ENCODE measurements at places on chromosomes 13 and 19.
A peak's percentile ranks its signal among the peaks of the same experiment; 100 is the strongest.

DNA sequence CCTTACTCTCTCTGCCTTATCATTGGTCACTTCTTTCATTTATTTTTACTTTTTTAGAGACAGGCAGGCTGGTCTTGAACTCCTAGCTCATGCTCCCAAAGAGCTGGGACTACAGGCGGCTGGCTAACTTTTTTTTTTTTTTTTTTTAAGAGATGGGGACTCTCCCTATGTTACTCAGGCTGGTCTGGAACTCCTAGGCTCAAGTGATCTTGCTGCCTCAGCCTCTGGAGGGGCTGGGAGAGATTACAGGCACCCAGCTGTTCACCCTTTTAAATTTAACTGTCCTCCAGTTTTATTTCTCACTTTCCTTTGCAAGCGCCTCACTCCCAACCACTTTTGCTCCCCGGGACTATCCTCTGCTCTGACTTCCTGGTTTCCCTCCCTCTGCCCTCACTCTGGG, 5.6 kb upstream of the CLDN10 start:
- no peak for DNase-seq

DNA sequence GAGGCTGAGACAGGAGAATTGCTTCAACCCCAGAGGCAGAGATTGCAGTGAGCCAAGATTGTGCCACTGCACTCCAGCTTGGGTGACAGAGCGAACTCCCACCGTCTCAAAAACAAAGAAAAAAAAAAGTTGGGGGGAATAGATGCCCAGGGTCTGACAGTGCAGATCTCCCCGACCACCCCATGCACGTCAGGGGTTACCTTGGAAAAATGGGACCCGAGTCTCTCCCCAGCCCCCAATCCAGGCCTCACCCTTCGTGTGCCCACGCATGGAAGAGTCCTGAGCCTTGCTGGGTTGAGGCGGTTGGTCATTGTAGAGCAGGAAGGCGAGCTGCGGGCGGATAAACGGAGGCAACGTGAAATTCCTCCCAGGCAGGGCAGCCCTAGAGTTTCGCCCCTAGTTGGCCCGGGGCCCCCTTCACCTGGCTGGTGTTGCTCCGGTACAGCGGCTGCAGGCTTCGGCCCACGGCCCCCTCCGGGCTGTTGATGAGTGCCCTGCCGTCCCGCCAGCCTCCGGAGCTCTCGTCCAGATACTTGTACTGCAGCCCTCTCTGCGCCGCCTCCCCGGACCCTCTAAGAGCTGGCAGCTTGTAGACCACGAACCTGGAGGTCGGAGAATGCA, 588 bp downstream of the DNASE2 start:
- no peak for DNase-seq

DNA sequence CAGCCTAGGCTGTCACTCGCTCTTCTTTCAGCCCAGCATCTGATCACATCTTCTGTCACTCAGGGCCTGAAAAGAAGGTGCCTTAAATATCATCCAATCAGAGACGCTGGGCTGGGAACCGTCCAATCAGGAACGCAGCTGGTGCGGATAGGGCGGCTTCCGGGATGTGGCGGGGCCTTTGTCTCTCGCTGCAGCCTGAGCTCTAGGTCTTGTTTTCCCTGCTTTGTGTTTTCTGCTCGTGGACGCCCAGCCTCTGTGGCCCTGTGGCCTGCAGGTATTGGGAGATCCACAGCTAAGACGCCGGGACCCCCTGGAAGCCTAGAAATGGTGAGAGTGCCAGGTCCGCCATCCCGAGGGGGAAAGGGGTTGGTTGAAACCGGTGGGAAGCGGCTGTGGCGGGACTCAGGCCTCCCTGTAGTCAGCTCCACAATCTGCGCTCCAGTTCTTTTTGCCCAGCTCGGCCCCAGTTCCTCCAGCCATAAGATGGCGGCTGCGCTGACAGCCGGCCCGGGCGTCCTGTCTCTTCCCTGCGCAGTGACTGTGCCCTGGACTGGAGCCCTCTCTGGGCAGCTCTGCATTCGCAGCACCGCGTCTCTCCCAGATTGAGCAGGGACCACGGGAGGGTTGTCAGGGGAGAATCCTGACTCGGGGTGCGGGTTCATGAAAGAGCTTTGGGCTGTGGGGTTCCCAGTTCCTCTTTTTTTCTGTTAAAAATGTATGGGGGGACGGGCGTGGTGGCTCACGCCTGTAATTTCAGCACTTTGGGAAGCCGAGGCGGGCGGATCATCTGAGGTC, at the start of gene ZNF85:
Gene ZNF85 (plus strand): TSS at position 175 of the 795 bp plus-strand sequence. CDS start 150 bp downstream, at position 325.
- peak; percentile 29 for DNase-seq

- DNase-seq, result no peak
These were observed 14.5 kb downstream of the ZNF708 start for GRCh38 chr19:21314676-21315075.

DNA sequence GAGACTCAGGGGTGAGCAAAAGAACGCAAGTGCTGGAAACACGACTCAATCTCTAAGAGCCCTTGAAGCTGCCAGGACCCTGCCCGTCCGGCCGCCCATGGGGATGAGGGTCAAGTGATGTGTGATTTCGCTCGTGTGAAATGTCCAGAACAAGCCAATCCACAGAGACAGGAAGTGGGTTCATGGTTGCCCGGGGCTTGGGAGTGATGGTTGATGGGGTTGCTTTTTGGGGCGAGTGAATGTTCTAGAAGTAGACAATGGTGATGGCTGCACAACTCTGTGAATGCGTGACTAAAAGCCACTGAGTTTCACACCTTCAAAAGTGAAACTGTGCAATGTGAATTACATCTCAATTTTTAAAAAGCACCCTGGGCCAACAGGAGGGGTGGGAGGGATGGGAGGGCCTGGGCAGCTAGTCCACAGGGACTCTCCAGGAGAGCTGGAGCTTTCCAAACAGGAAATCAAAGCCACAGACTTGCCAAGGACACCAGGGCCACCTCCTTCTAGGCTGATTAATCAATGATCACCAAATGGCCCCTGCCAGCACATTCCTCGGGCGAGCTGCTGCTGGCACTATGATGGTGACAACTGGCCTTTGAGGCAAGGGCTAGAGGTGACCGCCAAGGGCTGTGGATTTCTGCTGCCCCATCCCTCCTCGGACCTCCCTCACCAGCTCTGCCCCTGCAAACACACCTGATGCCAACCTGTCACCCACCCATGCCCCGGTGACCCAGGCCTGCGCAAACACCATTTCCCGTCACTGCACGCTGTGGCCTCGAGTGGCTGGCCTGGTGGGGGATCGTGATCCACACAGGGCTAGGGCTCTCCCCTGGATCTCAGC, 14.0 kb downstream of the DPP9 start:
- no peak for DNase-seq
